CD4-positive, alpha-beta T cell treated with Interleukin-4 for 4 hours (primary cell): ENCODE measurements at places on chromosomes 2 and 18.
A peak's percentile ranks its signal among the peaks of the same experiment; 100 is the strongest.

DNA sequence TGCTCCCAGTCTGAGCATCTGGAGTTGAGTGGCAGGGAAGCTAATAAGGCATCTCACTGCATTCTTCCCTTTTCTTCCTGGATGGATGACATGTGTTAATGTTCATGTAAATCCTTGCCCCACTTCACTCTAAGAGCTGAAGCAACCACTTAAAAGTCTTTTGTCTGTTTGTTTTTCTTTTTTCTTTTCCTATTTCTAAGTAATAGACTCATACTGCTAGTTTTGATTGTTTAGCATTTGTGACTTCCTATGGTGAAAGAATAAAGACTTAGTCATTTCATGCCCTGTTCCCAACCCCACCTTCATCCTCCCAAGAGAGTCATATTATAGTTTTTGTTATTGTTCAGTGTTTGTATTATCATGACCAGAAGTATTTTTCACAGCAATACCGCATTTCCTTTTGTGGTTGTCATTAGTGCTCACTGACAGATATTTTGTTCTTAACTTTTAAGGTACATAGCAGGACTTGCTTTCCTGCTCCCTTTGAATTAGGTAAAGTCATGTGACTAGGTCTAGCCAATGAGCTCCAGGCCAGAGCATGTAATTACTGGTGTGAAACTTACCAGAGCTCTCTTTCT is 18.1 kb upstream of the SPP2 start:
- peak; percentile 89 for DNase-seq

DNA sequence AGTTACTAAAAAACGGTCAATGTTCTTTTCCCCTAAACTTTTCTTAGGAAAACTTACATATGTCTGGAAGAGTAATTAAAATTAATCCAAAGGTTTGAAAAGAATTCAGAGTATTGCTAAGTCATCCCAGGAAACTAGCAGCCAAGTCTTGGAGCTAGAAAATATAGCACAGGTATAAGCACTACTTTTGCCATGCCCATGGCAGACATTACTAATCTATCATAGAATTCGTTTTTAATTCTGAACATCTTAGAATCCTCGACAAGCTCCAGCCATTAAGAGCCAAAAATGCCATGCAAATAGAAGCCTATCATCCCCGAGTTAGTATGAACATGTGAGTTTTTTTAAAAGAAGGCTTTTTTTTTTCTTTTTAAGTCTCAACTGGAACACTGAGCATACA is 395.0 kb downstream of the ZEB2 start:
- no peak for DNase-seq

GRCh38 chr2:105396254-105397024 is 2.4 kb downstream of the FHL2 start:
- no peak for DNase-seq

- DNase-seq, result no peak
These were observed 486.5 kb upstream of the ACVR2A start for GRCh38 chr2:147358375-147358774.

- no peak for DNase-seq
These were observed 214.0 kb upstream of the TRIB2 start for GRCh38 chr2:12502759-12503158.

DNA sequence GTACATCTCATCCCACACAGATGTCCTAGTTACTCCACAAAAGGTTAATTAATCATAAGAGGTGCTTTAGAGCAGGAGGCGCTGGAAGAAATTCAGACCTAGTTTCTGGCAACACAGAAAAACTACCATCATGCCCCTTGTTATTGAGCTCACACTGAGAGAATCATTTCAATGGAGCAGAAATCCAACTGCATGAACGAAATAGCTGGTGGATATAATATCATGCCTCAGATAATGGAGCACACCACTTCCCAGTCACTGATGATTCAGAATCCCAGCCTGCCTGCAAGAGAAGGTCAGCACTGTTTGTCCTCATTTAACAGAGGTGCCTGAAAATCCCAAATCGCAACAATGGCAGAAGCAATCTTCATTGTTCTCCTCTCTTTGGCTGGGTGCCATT is 125.8 kb upstream of the CREB1 start:
- DNase-seq, result no peak

GRCh38 chr2:40072442-40073232 is 293.6 kb upstream of the THUMPD2 start:
- no peak for DNase-seq

GRCh38 chr2:63364866-63365265 is 223.4 kb downstream of the WDPCP start:
- no peak for DNase-seq

GRCh38 chr2:24334245-24334633 is 26.1 kb downstream of the ITSN2 start:
- DNase-seq, result no peak

- DNase-seq, result no peak
These were observed 43.5 kb downstream of the ABCG8 start for GRCh38 chr2:43882312-43882711.

DNA sequence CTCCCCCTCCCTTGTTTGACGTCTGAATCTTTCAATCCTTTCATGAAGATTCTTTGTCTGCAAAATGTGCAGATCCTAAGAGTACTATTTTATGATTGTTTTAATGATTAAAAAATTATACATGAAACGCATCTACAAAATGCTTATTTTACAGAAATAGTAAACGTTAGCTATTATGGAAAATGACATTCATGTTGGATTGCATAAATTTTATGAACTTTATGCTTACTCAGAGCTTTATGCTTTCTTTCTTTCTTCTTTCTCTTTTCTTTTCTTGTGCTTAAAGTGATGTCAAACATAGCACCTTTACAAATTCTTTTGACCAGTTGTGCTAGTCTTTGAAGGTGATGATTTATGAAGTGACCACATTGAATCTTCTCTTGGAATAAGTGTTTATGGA is 805.4 kb downstream of the ADCYAP1 start:
- no peak for DNase-seq

DNA sequence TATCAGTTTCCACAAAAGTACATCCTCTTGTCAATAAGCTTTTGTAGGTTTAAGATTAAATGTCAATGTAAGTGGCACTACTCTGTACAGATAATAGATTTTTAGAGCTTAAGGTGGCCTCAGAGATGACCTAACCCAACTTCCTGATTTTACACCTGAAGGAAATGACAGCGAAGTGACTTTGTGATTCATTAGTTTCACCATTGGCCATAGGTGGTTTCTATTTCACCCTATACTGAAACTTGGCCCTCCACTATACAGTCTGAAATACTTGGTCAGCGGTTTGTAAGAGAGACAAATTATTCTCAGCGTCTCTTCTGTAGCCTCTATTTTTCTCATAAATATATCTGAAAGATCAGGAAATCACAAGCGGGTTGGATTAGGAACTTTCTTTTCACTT is 330.4 kb upstream of the FAM98A start:
- no peak for DNase-seq

DNA sequence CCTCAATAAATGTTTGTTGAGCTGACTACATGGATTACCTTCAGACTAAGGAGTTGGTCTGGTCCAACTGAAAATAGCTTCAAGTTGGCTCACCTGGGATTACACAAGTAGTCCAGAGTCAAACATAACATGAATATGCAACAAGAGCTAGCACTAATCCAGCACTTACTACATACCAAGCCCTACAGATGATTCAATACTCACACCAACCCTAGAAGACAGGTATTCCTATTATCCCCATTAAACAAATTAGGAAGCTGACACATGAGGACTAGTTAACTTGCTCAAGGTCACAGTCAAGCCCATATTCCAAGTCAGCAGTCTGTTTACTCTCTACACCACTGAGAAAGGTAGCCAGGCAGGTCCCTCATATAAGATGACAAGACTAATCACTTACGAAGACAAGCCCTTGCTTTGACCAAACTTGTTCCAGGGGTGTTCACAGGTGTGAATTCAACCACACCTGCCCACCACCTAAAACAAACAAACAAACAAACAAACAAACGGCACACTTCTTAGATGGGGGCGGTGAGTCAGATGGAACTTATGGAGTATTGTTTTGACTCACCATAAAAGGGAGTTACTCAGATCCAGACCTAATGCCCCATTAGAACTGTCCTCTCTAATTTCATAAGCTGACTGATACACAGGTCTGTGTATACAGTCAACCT is 29.1 kb downstream of the TMEM131 start:
- DNase-seq, result no peak

DNA sequence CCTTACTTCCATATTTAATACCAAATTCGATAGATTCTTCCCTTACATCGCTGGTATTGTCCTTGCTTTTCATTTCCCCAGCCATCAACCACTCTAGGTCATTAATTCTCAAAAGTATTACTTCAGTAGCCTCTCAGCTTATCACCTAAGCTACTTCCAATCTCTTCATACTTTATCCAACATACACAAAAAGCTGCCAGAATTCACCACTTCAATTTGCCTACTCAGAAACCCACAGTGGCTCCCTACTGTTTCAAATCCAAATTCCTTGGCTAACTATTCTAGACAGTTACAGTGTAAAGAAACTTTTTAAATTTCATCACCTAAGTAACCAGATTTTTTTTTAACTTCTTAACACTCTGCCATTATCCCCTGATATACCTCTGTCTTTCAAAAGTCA is 4.7 kb downstream of the SLC25A12 start:
- no peak for DNase-seq

DNA sequence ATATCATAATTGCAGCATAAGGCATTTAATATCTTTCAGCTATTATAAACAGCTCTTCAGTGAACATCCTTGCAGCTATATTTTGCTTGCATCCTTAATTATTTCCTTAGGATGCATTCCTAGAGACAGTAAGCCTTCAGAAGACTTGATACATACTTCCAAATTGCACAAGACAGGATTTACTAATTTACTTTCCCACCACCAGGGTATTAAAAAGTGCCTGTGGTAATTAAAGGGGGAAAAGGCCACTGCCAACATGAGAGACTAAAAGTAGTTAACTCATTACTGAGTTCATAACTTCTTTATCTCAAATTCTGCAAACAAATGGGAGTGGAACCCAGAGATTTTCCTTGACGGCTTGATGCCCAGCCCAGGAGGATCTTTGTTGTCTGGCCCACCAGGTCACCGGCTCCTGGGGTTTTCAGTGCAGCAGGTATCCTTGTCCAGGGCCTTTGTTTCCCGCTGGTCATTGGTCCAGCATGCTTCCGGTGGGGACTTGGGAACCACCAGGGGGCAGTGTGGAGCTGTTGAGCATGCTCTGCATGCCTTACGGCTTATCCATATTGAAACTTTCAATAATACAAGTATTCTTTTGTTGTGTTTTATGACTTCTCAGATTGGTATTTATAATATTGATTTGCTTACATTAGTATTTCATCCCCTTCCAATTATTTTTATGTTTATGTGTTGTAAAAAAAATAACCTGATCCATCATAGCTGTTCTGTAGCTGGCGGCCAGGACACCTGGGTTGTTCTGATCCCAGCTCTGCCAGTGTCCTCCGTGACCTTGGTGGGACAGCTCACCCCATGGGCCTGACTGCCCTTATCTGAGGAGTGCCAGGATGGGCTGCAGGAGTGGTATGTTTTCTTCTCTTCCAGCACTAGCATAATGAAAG is 61.4 kb downstream of the TGOLN2 start:
- peak; percentile 57 for DNase-seq

GRCh38 chr2:200340508-200341224 is 34.2 kb downstream of the SPATS2L start:
- DNase-seq, result no peak

DNA sequence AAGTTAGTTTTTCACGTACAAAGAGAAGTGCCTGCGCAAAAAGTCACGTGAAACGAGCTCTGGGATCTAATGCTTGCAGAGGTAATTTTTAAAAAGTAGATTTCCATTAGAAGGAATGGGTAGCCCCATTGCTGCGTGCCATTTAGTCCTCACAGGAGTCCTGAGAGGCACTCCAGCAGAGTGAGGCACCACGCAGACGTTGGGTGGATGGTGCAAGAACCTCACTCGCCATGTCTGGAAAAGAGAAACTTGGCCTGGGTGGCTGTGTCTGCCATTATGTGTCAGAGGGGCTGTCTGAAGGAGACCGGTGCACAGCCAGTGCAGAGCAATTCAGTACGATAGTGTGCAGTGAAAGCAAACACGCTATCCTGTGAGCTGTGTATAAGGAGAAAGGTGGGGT is 1.8 kb upstream of the HDAC4 start:
- DNase-seq, result no peak

DNA sequence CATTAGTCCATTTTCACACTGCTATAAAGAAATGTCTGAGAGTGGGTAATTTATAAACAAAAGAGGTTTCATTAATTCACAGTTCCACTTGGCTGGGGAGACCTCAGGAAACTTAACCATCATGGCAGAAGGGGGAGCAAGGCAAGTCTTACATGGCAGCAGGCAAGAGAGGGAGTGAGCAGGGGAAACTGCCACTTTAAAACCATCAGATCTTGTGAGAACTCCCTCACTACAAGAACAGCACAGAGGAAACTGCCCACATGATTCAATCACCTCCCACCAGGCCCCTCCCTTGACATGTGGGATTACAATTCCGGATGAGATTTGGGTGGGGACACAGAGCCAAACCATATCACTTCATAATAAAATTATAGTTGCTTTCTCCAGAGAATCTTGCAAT is 365.5 kb upstream of the ID2 start:
- no peak for DNase-seq

DNA sequence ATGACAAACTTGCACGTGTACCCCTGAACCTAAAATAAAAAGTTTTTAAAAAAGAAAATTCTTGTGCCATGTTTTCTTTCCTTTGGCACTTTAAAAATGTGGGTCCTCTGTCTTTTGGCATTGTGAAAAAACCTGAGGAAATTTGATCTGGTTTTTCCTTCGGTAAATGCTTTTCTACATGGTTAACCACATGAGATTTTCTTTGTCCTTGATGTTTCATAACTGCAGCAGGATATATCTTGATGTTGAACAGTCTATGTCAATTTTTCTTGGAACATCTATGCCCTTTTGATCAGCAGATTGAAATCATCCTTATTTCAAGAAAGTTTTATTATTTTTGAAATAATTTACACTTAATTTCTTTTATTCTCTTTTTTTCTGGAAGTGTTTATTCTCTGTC is 109.1 kb downstream of the TMEM17 start:
- no peak for DNase-seq
